Coronary artery (tissue), 2 donors: ENCODE measurements at places on chromosomes 1 and 21.

DNA sequence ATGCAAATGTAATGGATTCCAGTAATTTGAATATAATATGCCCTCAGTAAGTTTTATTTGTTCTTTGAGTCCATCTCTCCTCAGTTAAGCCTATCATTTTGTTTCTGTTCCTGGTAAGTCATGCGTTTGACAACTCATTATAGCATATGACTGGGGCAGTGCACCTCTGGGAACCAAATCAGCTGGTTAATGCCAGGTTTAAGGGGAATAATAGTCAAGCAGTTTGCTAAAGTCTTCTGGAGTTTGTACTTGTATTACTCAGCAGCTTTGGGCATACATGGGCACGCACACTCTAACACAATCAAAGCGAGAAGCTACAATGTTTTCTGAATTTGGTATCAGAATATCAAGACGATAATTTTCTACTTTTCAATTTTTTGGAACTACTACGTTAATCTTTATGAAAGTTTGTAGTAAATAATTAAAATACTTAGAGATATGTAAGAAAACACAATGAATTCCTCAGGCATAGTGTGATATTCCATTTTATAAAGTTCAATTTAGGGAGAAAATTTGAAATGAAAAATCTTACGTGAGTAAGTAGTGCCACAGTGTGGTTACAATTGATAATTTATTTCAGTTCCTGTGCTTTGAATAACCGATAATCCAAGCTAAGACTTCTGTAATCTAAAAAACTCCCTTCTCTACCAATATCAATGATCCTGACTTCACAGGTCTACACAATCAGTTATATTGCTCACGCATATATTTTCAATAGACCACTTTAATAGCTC is 43.8 kb upstream of the KCTD3 start:
- DNase-seq: no peak

GRCh38 chr1:56071351-56071750 is 508.0 kb downstream of the PLPP3 start:
- no peak for DNase-seq

- DNase-seq: no peak
Measured at GRCh38 chr1:17137441-17137840, 18.2 kb upstream of the PADI2 start.

DNA sequence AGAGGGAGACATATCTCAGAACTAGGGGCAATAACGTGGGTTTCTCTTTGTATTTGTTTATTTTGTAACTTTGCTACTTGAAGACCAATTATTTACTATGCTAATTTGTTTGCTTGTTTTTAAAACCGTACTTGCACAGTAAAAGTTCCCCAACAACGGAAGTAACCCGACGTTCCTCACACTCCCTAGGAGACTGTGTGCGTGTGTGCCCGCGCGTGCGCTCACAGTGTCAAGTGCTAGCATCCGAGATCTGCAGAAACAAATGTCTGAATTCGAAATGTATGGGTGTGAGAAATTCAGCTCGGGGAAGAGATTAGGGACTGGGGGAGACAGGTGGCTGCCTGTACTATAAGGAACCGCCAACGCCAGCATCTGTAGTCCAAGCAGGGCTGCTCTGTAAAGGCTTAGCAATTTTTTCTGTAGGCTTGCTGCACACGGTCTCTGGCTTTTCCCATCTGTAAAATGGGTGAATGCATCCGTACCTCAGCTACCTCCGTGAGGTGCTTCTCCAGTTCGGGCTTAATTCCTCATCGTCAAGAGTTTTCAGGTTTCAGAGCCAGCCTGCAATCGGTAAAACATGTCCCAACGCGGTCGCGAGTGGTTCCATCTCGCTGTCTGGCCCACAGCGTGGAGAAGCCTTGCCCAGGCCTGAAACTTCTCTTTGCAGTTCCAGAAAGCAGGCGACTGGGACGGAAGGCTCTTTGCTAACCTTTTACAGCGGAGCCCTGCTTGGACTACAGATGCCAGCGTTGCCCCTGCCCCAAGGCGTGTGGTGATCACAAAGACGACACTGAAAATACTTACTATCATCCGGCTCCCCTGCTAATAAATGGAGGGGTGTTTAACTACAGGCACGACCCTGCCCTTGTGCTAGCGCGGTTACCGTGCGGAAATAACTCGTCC is 1.3 kb upstream of the OLIG2 start:
- DNase-seq: no peak

- no peak for DNase-seq
Measured at GRCh38 chr21:42570841-42571387, 57.3 kb downstream of the SLC37A1 start.

DNA sequence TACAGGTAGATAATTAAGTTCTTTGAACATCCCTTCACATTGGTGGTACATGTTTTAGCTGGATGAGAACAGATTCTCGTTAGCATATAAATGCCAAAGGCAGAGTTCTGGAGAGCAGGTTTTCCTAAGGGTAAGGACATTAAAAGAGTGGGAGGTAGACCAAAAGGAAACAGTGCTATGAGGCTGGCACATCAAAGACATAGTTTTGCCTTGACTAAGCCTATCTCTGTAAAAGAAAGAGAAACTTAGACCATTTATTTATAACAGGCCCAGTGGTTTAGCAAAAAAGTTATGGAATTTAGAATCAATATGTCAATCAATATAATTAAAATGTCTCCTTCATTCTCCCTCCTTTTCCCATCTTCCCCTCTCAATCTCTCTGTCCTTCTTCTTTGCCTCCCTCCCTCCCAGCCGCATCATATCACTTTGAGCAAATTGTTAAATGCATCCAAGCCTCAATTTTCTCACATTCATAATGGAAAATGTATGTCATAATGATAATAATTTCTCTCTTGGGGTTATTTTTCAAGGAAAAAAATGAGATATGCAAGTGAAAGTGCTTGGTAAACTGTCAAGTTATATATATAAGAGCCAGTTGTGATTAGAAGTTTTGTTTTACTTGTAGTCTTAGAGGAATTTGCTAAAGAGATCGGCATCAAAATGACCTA is 209.9 kb upstream of the SGIP1 start:
- no peak for DNase-seq

DNA sequence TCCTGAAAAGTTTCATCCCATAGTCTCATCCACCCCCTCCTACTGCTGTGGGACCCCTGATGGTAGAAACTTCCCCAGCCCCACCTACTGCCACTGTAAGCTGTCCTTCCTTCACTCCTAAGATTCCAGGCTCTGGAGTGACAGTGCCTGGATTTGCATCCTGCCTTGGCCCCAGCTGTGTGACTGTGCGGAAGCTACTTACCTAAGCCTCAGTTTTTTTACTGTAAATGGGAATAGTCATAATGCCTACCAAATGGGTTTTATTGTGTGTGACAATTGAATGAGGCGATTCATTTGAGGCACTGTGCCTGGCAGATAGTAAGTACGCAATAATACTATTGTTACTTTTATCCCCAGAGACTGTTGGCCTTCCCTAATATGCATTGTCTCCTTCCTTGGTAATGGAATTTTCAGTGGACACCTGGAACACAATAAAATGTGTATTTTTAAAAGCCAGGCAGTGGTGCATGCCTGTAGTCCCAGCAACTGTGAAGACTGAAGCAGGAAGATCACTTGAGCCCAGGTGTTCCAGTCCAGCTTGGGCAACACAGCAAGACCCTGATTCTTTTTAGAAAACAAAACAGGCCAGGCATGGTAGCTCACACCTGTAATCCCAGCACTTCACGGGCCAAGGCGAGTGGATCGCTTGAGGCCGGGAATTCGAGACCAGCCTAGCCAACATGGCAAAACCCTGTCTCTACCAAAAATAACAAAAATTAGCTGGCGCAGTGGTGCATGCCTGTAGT is 55.0 kb upstream of the ZNF326 start:
- no peak for DNase-seq

DNA sequence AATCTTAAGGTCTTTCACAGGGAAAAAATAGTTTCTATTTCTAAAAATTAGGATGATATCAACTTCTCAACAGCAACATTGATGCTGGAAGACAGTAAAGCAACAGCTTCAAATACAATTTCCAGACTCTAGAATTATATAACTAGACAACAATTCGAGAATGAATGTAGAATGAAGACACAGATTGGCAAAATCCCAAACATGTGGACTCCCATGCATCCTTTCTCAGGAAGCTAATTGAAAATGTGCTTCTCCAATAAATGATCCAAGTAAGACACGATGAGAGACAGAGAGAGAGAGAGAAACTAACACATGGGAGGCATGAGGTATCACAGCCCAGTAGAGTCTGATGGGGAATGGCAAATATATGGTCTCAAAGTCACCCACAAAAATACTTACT is 21.5 kb upstream of the SIM2 start:
- DNase-seq: no peak

- no peak for DNase-seq
Measured at GRCh38 chr1:79791488-79792218, 785.1 kb upstream of the ADGRL4 start.

- no peak for DNase-seq
Measured at GRCh38 chr1:246728311-246728710, 4.1 kb downstream of the SCCPDH start.

DNA sequence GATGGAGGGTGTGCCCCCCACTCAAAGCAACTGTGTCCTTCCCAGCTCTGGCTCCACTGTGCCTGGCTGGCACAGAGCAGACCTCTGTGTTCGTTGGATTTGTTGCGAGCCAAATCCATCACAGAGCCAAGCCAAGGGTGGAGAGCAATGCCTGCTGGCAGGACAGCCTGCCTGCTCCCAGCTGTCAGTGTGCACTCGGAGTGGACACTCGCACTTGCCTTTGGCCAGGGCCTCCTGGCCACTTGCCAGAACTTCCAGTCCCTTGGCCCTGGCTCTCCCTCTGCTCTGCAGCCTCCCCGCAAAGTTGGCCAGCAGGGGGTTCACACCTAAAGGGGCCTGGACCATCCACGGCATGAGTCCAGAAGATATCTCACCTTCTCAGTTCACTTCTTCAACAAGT is 16.4 kb downstream of the HEYL start:
- DNase-seq: peak; percentile 88

GRCh38 chr1:39933956-39934941 is 20.7 kb upstream of the MFSD2A start:
- peak; percentile 85 for DNase-seq

GRCh38 chr1:201711811-201712210 is 117.1 kb upstream of the IPO9 start:
- no peak for DNase-seq

GRCh38 chr1:206049293-206049692 is 3.7 kb upstream of the RHEX start:
- no peak for DNase-seq

- no peak for DNase-seq
Measured at GRCh38 chr1:209202830-209203532, 380.5 kb upstream of the CAMK1G start.

DNA sequence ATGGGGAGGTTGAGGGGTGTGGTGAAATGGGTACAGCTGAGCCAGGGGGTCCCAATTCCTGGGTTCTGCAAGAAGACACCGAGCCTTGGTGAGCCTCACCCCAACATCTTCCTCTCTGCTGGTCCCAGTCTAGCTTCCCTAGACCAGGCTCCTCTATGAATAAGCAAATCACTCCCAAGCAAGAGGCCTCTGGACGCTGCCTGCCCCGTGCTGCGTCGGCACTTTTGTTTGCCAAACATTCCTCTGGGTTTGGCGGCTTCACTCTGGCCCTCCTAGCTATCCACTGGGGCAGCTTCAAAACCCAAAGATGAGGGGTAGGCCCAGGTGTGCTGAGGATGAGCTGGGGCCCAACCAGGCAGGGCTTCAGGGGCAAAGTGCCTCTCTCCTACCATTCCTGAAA is 137.1 kb upstream of the CD34 start:
- peak; percentile 84 for DNase-seq

DNA sequence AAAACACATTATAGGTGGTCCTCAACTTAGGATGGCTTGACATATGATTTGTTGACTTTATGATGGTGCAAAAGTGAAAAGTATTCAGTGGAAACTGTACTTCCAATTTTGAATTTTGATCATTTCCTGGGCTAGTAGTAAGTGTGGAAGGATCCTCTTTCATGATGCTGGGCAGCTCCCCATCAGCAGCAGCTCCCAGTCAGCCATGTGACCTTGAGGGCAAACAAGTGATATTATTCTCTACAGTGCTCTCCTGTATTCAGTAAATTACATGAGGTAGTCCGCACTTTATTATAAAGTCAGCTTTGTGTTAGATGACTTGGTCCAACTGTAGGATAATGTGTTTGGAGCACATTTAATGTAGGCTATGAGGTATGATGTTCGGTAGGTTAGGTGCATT is 36.4 kb downstream of the SLC22A15 start:
- DNase-seq: no peak

- no peak for DNase-seq
Measured at GRCh38 chr1:111814642-111815041, 58.9 kb downstream of the DDX20 start.
